ENCODE measurements at places on chromosomes 13 and 19. TPM values are rescaled to one million over a fixed set of nuclear protein-coding genes. Genes with fewer than 3 reads are reported as not detected.

Gene NKPD1
- 1.3 TPM for total RNA-seq

Gene NPAS1
- 3.6 TPM for total RNA-seq

Gene MTRF1
- 14.4 TPM for total RNA-seq

Gene TPRX2
- not detected for total RNA-seq

DNA sequence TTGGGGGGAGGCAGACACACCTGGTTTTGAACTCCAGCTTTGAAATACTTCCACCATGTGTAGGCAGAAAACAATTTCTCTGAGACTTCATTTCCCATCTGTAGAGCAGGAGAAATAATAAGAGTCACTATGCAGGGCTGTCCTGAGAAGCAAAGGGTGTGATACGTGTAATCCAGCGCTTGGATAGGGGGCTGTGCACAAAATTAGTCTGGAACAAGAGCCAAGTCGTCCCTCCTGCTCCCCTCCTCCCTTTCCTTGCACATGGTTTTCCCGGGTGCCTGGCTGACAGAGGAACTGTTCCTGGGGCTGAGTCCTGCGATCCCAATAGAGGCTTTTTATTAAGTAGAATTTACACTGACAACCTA lies 29.6 kb upstream of the UBE2L5 start:
- no peak for DNase-seq

- no peak for DNase-seq
These were observed 9.7 kb upstream of the C19orf12 start for GRCh38 chr19:29724746-29725145.

- no peak for DNase-seq
These were observed 114.6 kb upstream of the ZNF91 start for GRCh38 chr19:23509686-23510450.

- DNase-seq = no peak
These were observed 9.9 kb downstream of the RANBP3 start for GRCh38 chr19:5967994-5968430.

DNA sequence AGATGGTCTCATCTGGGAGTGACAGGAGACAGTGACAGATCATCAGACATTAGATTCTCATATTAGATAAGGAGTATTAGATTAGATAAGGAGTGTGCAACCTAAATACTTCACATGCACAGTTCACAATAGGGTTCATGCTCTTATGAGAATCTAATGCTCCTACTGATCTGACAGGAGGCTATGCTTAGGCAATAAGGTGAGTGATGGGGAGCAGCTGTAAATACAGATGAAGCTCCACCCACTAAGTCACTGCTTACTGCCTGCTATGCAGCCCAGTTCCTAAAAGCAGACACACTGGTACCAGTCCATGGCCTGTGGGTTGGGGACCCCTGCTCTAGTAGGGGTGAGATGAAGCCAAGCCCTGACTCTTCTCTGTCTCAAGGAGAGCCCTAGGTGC lies 10.0 kb upstream of the IGFL3 start:
- no peak for DNase-seq

DNA sequence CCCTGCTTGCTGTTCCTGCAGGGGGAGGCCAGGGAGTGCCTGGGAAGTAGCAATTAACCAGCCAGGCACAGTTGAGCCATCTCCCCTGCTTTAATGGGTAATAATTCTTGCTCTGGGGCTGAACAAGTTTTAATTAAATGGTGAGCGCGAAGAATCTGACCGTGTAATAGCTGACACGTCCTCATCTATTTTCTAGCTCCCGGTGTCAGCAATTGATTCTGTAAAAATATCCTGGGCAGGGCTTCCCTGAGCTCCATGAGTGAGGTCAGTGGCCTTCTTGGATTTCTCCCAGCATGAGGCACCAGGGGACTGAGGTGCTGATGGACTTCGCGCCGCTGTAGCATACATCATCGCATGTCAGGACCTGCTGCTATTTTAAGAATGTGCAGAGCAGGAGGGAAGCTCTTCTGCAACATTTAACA lies 26.9 kb downstream of the SIPA1L3 start:
- no peak for DNase-seq

DNA sequence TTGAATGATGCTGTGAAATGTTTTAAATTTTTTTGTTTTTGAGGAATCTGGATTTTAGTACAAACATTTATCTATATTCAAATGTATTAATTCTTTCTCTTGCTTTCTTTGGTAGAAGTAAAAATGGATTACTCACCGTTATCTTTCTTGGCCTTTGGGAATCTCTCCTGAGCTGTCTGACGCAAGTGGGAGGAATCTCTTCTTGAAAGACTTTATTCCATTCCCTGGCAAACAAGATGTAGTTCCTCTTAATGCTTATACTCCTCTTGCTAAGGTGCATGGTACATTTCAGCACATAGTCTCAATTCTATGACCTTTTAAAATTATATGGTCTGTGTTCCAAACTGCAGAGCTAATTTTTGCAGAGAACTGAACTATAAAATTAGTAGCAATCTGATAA lies 246.2 kb upstream of the SLC10A2 start:
- no peak for DNase-seq

DNA sequence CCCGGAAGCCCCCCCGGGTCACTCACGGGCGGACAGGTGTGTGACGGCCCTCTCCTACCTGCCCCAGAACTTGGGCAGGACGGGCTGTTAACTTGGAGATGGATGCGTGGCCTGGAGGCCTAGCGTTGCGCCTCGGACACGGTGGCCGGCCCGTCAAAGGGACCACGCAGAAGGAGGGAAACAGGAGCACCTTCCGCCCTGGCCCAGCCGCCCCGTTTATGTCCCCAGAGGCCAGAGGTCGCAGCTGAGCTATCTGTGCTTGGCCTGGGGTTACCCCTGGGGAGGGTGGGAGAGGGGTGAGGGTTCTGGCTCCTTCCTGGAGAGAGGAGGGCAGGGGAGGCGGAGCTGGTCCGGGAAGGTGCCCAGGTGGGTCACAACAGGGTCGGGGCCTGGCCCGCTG lies 35.6 kb downstream of the GADD45B start:
- no peak for DNase-seq

- DNase-seq = peak; percentile 65
These were observed 27.8 kb upstream of the MIER2 start for GRCh38 chr19:372306-372890.

Data from type B pancreatic cell (in vitro differentiated cells).